Astrocyte of the spinal cord (primary cell): ENCODE measurements at places on chromosomes 11 and 22.

DNA sequence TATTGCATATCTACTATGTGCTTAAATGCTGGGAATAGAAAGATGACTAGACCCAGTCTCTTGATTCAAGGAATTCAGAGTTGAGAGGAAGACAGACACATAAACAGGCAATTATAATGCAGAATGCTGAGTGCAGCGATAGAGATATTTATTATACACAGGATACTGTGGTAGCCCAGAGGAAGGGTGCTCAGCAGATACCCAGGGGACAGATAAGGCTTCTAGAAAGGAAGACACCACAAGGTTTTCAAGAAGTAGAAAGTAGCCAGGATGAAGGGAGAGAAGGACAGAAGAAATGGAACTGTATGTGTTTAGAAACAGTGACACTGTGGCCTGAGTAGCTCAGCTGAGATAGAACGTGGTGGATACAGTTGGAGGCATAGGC lies 79.4 kb upstream of the NNMT start:
- DNase-seq: no peak

DNA sequence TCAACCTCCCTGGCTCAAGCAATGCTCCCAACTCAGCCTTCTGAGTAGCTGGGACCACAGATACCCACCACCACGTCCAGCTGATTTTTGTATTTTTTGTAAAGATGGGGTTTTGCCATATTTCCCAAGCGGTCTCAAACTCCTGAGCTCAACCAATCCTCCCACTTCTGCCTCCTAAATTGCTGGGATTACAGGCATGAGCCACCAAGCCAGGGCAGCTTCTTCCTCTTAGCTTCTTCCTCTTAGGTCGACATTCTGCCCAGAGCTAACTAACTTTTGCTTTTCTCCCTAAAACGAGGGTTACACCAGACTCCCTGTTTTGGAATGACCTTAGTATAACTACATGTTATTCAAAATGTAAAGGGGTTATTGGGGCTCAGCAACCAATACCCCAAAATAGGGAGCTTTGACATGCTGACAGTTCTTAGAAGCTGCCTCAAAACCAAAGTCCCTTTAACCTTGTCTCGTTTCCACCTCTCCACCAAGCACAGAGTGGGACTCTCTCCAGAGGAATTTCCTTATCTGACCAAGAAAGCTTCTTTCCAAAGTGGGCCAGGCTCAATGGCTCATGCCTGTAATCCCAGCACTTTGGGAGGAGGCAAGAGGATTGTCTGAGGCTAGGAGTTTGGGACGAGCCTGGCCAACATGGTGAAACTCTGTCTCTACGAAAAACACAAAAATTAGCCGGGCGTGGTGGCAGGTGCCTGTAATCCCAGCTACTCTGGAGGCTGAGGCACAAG lies 7.0 kb downstream of the HPS5 start:
- DNase-seq: no peak

GRCh38 chr11:78044706-78045105 lies 19.0 kb upstream of the THRSP start:
- DNase-seq: no peak

DNA sequence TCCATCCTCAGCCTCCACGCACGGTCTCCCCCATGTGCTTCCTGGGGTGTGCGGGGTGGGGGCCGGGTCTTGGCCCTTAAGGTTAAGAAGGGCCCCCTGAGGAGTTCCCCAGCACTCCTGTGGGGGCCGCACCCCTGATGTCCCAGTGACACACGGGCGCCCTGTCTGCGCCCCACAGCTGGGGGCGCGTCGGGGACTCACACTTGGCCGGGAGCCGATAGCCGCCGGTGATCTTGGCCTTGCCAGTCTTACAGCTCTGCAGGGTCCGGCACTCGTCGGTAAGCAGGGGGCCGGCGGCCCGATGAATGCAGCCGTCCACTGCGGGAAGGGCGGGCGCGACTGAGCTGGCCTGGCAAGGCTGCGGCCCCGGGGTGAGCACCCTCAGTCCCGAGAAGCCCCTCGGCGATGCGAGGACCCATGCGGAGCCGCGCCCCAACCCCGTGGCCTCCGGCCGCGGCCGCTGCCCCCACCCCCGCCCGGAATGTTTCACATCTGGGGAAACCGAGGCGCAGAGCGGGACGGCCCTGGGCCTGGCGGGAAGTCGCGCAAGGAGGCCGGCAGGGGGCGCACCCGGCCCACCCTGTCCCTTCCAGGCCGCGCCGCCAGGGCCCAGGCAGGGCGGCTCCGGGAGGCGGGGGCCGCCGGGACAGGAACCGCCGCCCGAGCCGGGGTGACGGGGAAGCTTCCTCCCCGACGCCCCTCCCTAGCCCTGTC lies 13.9 kb downstream of the OTUB1 start:
- peak; percentile 65 for DNase-seq

DNA sequence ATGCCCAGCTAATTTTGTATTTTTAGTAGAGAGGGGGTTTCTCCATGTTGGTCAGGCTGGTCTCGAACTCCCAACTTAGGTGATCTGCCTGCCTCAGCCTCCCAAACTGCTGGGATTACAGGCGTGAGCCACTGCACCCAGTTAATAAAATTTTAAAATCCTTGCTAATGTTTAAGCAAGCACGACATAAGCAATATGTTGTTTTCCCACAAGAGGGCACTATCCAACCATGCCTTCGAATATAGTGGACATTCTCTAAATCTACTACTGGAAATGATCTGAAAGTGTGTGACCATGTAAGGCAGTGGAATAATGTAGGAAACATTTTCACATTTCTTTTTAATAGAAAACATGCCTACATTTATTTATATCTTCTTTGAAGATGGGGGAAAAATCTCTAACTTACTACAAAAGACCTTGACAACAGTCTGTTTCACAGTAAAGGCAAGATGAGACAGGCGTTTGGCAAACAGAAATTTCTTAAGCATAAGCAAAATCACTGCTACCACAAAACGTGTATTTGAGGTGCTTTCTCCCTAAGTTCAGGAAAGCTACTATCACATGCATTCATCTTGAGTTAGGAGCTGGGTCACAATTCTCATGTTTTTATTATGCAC lies 38.2 kb downstream of the PITPNB start:
- DNase-seq: peak; percentile 85

- DNase-seq: no peak
Measured at GRCh38 chr11:62965574-62965973, 19.2 kb downstream of the SLC22A6 start.

GRCh38 chr11:82845356-82846353 lies 54.6 kb downstream of the PRCP start:
- no peak for DNase-seq

- DNase-seq: peak; percentile 88
Measured at GRCh38 chr11:2898366-2899079, 12.9 kb upstream of the CDKN1C start.

DNA sequence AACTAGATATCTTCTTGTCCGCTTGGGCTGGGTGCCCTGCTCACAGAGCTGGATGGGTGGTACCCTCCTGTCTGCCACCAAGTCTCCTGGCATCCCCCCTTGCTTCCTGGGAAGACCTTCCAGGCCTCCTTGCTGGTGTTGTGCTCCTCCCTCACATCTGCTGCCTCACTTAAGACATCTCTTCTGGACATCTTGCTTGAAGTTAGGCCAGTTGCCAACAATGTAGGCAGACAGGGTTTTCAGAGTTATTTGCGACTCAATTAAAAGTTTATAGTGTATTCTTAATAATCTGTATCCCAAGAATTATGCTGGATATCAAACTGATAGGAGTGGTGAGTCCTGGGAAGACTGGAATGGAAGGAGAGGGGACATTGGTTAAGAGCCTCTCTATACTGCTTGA lies 64.0 kb upstream of the TNRC6B start:
- no peak for DNase-seq

DNA sequence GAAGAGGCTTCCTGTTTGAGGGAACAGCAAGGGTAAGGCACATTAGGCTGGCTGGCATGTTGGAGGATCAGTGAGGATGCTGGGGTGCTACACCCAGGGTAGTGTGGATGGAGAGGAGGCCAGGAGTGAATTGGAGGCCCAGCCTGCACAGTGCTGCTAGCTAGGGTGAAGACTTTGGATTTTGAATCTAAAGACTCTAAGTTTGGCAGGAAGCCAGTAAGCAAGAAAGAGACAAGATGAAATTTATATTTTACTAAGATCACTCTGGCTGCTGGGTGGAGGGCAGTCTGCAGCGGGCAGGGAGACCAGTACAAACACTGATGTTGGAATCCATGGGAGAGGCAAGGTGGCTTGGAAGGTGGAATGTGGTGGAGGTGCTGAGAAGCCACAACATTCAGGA lies 43.6 kb downstream of the TSPAN18 start:
- DNase-seq: no peak

DNA sequence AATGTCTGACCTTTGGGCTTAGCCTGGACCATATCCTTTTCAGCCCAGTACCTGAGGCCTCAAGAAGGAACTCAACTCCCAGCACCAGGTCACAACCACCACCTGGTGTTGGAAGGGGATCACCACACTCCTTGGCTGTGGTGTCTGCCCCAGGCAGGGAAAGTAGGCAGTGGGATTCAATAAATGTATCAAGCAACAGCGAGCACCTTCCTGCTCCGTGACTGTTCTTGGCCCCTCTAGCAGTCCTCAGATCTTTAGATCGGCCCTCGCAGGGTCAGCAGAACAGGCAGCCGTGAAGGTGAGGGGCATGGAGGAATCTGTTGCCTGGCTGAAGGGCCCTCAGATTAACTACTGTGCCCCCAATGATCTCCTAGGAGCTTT lies 15.9 kb downstream of the ARFGAP2 start:
- no peak for DNase-seq

- DNase-seq: no peak
Measured at GRCh38 chr22:37599153-37599552, 9.5 kb upstream of the GGA1 start.

DNA sequence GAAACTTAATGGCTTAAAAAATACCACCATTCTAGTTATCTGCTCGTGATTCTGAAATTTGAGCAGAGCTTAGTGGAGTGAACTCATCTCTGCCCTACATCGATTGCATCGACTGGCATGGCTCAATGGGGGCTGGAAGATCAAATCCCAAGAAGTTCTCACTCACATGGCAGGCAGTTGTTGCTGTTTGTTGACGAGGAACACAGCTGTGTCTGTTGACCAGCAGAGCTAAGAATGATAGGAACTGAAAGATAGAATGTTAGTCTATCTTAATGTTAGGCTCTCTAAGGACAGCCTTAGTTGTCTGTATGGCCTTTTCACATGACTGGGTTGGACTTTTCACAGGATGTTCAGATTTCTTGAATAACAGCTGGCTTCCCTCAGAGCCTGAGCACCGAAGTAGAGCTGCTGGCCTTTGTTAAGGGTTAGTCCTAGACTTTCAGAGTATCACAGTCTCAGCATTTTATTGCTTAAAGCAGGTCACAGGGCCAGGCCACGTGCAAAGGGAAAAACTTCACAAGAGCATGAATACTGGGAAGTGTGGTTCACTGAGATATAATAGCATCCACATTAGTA lies 31.6 kb upstream of the IZUMO1R start:
- DNase-seq: no peak

DNA sequence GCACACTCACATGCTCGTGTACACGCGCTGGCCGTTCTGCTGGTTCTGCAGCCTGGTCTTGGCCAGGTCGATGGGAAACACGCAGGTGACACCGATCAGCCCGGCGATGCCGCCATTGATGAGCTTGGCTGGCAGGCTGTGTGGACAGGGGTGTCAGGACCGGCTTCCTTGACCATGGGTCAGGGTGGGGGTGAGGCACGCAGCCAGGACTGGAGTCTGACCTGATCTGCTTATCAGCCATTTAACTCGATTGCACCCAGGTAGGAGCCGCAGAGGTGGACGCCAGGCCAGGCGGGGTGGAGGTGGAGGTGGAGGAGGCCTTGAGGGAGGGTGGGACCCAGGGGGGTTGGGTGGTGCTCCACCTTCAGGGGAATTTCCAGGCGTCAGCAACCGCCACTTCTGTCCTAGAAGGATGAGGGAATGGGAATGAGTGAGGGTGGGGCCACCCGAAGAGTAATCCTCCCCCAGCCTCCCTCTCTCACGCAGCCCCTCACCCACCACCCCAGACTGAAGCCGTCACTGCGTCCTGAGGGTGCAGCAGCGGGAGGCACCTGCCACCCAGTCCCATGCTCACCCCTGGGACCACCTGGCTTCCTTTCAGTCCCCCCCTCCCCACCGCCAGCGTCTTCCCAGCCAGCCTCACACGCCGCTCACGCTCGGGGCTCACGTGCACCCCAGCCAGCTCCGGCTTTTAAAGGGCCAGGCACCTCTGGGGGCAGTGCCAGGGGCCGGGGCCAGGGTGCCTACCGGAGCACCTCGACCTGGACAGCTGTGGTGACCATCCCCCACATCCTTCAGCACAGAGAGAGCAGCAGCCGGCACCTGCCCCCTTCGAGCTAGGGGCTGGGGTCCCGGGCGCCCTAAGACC lies 3.1 kb downstream of the SLC25A22 start:
- no peak for DNase-seq

GRCh38 chr11:93526346-93526633 lies 16.9 kb downstream of the SMCO4 start:
- no peak for DNase-seq

DNA sequence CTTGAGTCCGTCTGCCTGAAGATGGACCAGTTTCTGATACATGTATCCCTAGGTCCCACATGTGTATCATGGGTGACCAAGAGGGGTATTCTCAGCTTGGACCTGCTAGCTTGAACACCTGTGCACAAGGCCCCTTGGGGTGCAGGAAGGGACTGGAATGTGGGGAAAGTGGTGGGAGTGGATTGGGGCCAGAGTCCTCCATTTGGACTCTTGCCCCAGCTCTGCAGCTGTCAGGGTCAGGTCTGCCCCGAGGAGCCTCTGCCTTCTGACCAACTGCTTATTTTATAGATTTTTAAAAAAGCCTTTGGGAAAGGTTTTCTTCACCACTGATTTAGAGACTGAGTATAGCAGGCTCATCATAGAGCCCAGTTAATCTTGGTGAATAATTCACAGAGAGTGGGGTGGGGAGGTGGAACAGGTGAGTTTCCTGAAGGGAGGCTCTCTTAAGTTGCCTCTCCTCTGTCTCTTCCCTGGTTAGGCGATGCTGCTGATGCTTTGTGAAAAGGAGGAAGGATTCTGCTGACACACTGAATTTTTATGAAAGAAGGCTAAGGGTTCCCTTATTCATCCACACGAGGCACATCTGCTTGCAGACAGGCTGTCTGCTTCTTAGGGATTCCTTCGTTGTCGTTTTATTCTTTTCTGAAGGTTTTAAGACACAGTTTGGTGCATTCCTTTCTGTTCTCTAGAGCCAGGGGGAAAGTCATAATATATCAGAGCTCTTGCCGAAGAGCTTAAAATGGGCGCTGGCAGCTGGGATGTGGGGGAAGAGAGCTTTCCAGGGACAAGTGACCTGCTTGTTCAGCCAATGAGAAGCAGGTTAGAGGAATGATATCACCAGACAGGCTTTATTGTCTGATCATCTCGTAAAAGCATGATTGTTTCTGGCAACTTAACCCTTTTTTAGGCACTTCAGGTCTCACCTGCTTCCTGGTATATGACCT lies 19.9 kb downstream of the TRIM44 start:
- peak; percentile 14 for DNase-seq

- no peak for DNase-seq
Measured at GRCh38 chr11:128391811-128392210, 195.5 kb downstream of the ETS1 start.

DNA sequence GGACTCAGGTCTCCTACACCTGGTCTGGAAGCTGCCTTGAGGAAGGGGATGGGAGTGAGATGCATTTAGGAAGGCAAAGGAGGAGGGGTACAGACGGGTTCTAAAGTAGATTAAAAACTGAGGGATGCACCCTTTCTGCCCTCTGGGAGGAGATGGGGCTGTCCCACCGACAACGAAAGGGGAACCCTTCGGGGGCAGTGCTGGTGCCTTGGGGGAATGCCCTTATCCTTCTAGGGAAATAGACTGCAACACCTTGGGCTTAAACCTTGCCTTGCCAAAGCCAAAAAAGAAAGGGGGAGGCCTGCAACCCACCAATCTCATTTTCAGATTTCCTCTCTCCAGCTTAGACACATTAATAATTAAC lies 89.8 kb downstream of the PLEKHA7 start:
- DNase-seq: no peak

GRCh38 chr22:24391836-24392217 lies 35.6 kb upstream of the ADORA2A start:
- peak; percentile 47 for DNase-seq
